Vagina (tissue), 2 donors: ENCODE measurements at places on chromosomes 12 and 14.

- no peak for DNase-seq
These were observed 7.0 kb downstream of the PPP1R12A start for GRCh38 chr12:79927772-79928474.

DNA sequence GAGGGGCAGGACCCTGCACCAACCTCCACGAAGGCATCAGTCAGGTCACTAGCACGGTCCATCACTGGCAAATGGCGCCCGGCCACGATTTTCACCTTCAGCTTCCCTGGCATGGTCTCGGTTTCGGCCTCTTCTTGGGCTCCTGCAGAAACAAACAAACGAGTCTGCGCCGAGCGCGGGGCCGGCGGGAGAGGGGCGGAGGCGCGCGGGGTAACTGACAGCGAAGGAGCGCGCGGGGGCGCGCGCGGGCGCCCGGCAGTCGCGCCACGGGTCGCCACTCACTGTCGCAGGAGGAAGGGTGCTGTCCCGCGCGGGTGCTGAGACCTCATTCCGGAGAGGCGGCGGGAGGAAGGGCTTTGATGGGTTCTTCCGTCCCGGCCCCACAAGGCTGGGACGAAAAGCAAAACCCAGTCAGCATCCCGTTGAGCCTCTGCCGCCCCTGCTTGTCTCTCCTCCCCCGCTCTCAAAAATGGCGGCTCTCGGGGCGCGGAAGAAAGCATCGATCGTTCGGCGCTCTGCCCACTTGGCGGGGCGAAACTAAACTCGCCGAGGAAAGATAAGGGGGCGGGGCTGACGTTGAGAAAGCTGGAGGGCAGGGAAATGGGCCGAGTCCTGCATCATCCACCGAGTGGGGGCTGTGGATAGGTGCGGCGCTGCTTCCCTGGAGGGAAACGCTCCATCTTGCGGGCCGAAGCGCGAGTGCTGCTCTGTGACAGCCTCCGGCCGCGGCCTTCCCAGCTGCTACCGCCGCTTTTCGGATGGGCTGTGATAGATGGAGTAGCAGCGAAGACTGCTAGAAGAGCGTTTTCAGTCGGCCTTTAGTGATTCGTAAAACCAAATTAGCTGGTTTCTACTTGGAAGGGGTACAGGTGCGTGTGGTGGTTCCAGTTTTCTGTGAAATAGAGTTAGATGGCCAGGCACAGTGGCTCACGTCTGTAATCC, at the start of gene C2CD5:
C2CD5 (minus strand) TSS at position 505 of the 942 bp plus-strand sequence; CDS start at position 113, 392 bp downstream.
- peak; percentile 95 for DNase-seq

DNA sequence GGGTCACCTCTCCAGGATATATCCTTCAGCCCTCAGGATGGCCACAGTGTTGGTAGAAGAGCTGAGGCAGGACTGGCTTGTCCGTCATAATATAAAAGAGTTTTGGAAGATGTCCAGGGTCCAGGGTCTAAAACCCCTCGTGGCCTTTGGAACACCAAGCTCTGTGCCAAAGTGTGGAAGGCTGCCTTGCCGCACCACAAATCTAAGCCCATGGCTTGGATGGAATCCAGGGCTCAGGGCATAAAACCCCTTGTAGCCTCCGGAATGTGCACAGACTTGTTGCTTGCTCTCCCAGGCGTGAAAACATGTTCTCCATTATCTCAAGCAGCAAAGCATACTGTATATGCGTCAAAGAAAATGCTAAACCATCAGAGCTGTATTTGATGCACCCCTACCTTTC, 46.7 kb downstream of the TNFAIP2 start:
- no peak for DNase-seq

DNA sequence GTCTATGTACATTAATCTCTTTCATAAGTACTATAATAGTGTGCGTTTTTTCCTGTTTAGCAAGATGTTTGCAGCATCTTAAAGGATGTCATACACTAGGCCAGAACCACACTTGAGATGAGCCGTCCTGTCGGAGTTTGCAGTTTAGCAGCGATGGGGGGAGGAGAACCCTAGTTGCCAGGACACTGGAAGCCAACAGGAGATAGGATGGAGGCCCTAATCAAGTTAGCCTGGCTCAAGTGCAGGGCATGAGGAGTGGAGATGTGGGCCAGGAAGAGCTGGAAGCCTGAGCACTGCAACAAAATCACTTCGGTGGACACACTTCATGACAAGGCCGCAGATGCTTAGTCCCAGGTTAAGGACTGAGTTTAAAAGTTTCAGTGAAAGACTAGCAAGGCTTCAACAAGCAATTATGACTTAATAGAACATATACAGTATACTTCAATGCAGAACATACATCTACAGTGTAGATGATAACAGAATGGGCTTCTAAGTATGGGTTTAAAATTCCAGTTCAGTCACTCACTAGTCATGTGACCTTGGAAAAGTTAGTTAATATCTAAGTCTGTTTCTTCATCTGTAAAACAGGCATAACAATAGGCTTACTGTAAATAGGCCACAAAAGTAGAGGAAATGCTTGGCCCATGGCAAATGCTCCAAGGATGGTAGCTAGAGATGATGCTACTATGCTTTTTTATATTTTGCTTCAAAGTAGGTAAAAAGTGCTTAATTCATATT, 77.1 kb downstream of the PTPN21 start:
- DNase-seq: no peak

DNA sequence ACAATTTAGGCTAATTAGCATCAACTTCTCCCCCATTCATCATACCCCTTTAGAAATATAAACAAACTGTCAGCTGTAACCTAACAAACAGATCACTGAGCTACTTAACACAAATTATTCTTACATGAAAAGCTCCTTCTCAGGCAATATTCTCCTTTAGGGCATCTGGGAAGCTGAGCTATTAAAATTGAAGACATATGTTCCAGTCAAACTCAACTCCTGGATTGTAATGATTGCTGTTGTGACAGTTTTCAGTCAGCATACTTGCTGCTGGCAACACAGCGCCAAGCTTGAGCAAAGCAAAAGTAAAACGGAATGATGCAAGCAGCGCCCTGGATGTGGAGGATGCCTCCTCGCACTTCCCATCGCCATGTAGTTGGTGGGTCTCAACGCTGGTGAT, 82.4 kb downstream of the SLC25A21 start:
- no peak for DNase-seq

- no peak for DNase-seq
These were observed 10.2 kb upstream of the GPX2 start for GRCh38 chr14:64952598-64953309.

DNA sequence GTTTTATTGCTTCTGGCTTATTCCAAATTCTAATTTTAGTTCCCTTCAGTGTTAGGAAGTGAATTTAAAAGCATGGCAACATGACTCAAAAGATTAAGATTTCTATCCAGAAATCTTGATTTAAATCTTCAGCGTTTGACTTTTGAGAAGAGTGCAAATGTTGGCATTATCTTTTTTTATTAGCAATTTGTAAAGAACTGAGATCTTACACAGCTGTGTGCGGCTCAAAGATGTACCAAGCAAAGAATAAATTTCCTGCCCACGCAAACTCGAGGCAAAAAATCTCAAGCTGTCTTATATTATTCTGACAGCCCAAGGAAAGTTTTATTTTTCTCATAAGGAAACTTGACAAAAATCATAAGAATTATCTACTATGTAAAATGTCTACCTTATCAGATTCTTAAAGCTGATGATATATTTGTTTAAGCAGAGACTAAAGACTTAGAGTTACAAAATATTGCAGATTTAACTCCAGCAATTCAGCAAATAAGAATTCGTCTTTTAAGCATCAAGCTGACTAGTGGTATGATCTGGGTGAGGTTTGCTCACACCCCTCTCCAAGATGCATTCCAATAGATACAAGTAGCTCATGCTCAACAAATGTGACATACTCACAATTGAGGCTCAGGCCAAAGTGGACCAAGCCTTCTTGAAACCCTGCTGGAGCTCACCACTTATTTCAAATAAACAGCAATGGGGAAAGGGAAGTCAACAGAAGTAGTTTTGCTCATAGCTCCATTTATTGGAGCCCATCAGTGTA, 47.4 kb upstream of the POC1B start:
- no peak for DNase-seq

- no peak for DNase-seq
These were observed 51.1 kb downstream of the RASSF8 start for GRCh38 chr12:26009593-26009992.

DNA sequence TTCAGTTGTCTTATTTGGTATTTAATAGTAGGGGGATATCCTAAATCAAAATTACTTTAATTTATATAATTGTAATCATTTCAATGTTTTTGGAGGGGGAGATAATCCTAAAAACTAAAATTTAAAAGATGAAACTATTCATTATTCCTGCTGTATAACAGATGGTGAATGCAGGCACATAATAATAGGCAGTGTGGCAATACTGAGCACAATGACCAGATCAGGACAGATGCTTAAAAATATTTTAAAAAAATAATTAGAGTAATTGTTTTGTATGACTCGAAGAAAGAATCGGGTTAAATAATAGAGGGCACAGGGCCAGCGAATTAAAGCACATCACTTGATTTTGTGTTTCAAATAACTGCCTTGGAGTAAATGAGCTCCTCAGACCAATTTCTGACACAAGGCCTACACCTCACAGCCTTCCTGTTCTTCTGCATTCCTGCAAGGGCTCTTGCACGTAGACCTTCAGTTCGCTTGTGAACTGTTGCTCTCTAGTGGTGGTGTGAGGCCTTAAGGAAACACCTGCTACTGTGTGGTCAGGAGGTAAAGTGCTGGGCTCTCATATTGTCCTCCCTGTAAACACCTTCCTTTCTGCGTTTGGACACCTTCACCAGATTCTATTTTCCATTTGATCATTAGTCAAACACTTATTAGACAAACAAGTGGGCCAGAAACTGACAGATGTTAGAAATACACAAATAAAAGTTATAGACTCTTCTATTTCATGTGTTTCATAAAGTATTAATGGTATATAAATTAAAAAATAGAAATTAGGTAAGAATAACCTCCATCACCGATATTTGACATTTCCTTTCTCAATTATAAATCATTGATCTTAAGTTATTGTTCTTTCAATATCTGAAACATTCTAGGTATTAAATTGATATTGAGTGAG, 29.3 kb upstream of the KLRF1 start:
- DNase-seq: no peak

GRCh38 chr12:121668750-121669520, 519 bp downstream of the MORN3 start:
- no peak for DNase-seq

DNA sequence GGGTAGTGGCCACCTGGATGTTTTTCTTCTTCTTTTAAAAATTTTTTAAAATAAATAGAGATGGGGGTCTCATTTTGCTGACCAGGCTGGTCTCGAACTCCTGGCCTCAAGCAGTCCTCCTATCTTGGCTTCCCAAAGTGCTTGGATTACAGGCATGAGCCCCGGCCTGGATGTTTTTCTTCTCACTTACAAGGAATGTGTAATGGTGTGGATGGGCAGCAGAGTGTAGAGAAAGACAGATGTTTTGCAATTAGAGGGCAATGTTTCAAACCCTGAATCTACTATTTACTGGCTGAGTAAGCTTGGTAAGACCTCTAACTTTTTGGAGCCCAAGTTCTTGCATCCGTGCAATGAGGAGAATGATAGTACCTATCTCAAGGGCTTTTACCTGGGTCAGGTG, 48.1 kb downstream of the ADCK1 start:
- no peak for DNase-seq

GRCh38 chr12:93741659-93742109, 64.5 kb downstream of the CRADD start:
- DNase-seq: no peak

GRCh38 chr14:58309086-58309485, 10.7 kb downstream of the ARID4A start:
- no peak for DNase-seq

DNA sequence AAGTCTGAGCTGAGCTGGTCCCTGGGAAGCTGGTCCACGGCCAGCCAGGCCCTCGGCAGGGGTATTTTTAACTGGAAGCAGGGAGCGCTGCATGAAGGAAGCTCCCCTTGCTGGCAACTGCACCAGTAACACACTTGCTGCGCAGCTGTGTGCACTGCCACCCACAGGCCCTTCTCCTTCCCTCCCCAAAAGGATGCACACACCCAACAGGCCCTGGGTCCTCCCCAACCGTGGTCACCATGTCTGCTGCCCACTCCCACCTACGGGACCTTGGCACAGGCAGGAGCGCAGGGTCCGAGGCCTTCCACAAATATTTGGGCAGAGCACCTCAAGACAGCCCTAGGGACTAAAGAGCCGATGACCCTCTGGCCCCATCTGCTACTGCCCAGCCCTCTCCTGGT, 157.0 kb upstream of the PRMT8 start:
- DNase-seq: no peak

- DNase-seq: no peak
These were observed 471.2 kb downstream of the ATP23 start for GRCh38 chr12:58412461-58413060.

GRCh38 chr12:80659512-80660063, 47.8 kb upstream of the MYF6 start:
- no peak for DNase-seq

DNA sequence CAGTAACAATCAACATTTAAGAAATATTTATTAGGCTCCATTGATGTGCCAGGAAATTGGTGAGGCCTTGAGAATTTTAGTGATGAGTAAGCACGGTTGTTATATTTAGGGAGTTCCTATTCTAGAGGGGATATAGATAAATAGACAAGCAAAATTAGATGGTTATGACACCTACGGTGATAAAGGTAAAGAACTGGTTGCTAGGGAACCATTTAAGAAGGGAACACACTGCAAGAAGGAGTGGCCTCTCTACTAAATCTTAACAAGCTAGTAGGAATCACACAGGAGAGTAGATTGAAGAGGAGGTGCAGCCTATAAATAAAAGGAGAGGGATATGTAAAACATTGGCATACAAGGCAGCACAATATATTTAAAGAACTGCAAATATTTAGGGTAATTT, 155.2 kb downstream of the LRIG3 start:
- no peak for DNase-seq

DNA sequence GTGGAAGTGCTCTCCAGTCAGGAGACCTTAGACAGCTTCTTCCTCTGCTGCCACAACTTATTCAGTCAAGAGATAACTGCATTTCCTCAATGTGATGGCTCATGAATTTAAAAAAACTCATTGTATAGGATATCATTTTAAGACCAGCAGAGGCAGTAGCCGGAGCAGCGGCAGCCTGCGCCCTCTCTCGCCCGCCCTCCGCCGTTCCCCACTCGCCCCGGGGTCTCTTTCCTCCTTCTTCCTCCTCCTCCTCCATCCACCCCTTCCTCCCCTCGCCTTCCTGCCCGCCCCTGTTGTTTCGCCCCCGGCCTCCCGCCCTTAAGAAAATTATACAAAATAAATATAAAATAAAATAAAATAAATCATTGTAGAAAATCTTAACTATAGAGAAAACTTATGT, 687.6 kb downstream of the FLRT2 start:
- DNase-seq: no peak

DNA sequence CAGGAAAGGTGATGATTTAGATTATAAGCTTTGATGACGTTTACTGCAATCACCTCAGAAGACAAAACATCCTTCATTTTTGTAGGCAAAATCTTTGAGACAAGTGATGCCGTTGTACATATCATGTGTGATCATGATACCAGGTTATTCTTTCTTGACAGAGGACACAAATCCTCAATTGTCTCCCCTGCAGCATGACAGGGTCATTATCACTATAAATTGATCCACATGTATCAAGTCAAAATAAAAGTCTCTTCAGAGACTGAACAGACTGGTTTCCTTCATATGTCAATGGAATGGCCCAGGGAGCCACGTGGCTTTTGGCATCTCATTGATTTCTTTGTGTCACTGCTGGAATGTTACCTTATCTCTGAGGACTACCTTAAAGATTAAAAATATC, 995.7 kb downstream of the FLRT2 start:
- DNase-seq: no peak

- DNase-seq: no peak
These were observed 6.1 kb upstream of the GPRC5A start for GRCh38 chr12:12885096-12885792.

GRCh38 chr14:72332046-72332445, 399.8 kb downstream of the RGS6 start:
- DNase-seq: no peak
